ENCODE measurements at places on chromosomes 6 and 20.

DNA sequence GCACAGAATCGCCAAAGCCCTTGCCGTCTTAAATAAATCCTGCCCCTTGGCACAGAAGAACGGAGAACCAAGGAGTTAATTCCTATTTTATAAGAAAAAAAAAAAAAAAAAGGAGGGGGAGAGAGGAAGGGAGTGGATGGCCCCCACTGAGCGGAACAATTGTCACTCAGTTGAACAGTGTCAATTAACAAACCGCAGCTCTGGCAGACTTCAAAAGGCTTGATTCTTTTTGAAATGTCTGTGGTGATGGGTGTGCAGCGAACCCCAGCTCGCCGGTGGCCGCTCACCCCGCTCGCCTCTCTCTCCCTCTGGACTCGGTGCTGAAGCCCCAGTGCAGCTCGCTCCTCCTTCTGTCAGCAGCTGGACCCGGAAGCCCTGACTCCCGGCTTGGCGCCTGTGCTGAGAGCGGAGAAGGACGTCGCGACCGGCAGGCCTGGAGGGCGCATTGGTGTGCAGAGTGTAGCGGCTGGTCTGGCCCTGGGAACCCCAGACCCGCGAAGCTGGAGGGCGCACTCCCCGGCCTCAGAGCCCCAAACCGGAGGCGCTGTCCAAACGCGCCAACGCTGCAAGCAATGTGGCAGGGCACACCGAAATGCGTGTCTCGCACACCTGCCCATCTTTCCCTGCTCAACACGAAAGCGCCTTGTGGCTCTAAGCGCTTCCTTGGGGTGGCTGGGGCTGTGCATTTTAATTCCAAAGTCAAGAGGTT is 3.4 kb downstream of the LINC00237 start:
- DNase-seq = no peak

GRCh38 chr20:11235058-11235457 is 561.3 kb upstream of the JAG1 start:
- no peak for DNase-seq

- no peak for DNase-seq
Measured at GRCh38 chr6:27250277-27251111, 3.0 kb downstream of the PRSS16 start.

GRCh38 chr20:49781676-49782075 is 31.0 kb upstream of the SLC9A8 start:
- no peak for DNase-seq

GRCh38 chr6:159118924-159119323 is 50.3 kb upstream of the FNDC1 start:
- no peak for DNase-seq

DNA sequence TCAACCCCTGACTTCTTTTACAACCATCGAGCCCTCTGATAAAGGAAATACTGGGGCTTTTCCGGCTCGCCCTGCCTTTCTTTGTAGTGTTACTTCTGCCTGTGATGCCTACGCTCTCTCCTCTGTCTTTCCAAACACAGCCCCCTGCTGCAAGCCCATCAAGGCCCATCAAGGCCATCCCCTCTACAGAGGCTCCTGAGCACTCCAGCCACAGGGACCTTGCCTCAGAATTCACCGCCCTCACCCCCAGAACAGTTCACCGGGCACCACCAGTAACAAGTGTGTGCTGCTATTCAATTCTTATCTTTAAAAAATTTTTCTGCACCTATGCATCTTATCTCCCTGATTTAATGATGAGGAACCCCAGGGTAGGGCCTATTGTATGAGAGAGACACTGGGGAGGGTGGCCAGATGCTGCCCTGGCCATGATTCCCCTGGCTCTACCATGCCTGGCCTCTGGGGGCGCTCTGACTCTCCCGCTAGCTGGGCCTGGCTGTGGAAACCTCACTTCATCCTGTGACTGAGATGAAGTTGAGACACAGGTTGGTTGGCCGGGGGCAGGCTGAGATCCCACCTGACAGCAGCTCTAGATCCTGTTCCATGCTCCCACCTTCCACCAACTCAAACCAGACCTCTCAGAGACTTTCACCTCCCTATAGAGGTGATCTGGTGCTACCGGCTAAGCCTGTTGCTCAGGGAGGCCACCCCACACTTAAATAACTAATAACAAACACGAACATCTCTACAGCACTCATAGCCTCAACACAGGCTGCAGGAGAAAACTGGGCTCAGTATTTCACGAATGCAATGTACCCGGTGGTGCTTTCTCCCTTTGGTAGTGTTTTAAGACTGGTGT is 19.2 kb upstream of the GLP1R start:
- DNase-seq = no peak

DNA sequence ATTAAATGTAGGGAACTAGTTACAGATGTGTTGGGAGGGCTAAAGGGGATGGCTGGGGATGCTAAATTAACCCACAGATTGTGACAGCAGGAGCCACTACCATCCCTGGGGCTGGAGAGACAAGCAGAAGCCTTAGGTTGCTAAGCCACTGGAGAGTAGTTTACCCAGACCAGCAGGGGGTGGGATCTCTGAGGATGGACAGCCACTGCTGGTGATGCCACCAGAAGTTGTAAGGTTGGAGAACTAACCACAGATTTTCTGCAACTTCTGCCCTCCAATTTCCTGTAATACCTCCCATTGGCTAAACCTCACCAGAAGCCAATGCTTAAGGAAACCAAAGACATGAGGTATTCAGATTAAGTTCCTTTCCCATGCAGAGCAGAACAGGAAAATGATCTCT is 139.6 kb upstream of the NOX3 start:
- DNase-seq = no peak

DNA sequence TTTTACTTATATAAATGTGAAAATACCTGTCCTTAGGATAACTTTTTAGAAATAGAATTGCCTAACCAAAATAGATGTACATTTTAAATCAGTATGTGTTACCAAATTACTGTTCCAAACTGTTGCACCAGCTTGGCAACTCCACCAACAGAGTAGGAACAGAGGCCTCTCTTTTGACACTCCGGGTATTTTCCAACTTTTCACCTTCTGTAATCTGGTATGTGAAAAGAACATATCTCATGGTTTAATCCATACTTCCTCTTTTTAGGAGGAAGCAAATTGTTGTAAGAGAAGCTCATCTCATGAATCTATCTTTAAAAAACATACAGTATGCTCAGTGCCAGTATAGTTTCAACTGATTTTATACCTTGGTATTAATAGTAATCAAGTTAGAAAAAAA is 24.9 kb downstream of the RNF144B start:
- no peak for DNase-seq

- DNase-seq = no peak
Measured at GRCh38 chr6:130744576-130745366, 82.4 kb upstream of the SMLR1 start.

GRCh38 chr20:50957798-50958614 is at the start of gene DPM1:
Gene DPM1 (minus strand): TSS chr20:50958532. CDS start chr20:50958523, 9 bp downstream.
- DNase-seq = no peak

DNA sequence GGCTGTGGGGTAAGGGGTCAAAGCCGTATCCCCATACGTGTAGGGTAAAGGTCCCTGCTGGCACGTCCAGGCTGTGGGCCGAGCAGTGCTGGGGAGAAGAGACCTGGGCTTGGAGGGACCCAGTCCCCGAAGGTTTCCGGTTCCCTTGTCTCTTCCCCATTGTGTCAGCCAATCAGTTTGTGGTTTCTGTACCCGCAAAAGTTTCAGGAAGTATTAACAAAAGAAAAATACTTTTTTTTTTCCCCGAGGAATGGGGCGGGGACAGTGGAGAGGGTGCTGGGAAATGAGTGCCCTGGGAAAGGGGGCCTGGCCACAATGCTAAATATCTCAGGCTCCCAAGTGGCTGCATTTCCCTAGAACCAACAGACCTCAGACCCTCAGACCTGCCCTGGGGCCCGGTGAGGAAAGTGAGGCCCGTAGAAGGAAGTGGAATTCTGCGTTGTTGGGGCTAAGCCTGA is 15.2 kb upstream of the AMD1 start:
- no peak for DNase-seq
